Stimulated activated naive CD8-positive, alpha-beta T cell treated with anti-CD3 and anti-CD28 coated beads, Interleukin-15, Interleukin-2, amounts not matched to agents 100 U/mL and 50 U/mL, for 24 hours (primary cell): ENCODE measurements at places on chromosomes 6 and 20.

DNA sequence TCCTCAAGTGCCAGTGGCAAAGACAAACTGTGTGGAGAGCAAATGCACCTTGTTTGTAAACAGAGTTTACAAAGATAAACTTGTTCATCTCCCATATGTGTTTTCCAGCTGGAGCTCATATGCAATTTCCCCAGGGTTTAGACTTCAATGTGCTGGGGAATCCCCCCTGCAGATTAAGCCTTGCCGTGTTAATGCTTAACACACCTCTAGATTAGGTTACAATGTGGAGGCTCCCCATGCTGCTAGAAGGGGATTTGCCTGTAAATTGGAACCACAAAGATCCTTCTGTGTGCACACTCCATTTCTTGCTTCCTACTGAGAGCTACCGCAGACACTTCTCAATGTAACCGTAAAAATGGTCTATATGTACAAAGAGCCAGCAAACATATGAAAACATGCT is 263.1 kb downstream of the TBX18 start:
- no peak for DNase-seq

GRCh38 chr20:56278196-56278595 is 29.7 kb downstream of the MC3R start:
- no peak for DNase-seq

GRCh38 chr20:23533161-23533560 is 35.1 kb downstream of the CST9L start:
- DNase-seq: no peak

GRCh38 chr20:8718279-8718678 is 350.6 kb upstream of the PLCB4 start:
- DNase-seq: no peak

DNA sequence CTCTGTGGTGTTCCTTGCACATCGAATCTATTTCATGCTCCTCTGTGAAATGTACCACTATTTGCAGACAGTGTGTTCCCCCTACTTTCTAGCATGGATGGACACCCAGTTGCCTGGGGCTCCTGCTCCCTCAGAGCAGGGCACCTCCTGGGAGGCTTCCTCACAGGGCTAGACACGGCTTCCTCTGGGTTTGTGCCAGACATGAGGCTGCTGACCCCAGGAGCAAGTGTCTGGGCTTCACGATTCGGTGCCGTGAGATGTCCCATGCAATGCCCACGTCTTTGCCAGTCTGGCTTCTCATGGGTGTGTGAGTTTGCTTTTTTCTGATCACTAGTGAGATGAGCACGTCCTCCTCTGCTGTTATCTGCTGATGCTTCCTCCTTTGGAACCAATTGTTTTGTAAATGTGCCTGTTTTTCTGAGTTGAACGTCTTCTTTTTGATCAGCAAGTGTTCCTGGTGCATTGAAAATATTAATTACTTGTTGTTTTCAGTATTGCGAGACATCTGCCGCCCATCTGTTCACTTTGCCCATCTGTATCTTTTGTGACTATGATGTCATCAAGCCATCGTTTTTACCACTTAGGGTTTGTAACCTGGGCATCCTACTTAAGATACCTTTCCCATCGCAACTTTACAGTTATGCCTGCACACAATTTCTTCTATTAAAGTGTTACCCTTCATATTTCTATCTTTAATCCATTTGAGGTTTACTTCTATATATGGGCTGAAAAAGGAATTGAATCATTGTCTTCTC is 92.0 kb downstream of the TTLL2 start:
- no peak for DNase-seq

- no peak for DNase-seq
These were observed 51.7 kb downstream of the MOCS1 start for GRCh38 chr6:39882531-39882899.

GRCh38 chr20:50578778-50579165 is 68.6 kb downstream of the PTPN1 start:
- no peak for DNase-seq

GRCh38 chr6:26593278-26594130 is 3.2 kb upstream of the ABT1 start:
- no peak for DNase-seq
